ENCODE measurements at places on chromosomes 4 and X.
A peak's percentile ranks its signal among the peaks of the same experiment; 100 is the strongest.

GRCh38 chrX:155221351-155221750 is 5.1 kb downstream of the VBP1 start:
- DNase-seq = no peak

DNA sequence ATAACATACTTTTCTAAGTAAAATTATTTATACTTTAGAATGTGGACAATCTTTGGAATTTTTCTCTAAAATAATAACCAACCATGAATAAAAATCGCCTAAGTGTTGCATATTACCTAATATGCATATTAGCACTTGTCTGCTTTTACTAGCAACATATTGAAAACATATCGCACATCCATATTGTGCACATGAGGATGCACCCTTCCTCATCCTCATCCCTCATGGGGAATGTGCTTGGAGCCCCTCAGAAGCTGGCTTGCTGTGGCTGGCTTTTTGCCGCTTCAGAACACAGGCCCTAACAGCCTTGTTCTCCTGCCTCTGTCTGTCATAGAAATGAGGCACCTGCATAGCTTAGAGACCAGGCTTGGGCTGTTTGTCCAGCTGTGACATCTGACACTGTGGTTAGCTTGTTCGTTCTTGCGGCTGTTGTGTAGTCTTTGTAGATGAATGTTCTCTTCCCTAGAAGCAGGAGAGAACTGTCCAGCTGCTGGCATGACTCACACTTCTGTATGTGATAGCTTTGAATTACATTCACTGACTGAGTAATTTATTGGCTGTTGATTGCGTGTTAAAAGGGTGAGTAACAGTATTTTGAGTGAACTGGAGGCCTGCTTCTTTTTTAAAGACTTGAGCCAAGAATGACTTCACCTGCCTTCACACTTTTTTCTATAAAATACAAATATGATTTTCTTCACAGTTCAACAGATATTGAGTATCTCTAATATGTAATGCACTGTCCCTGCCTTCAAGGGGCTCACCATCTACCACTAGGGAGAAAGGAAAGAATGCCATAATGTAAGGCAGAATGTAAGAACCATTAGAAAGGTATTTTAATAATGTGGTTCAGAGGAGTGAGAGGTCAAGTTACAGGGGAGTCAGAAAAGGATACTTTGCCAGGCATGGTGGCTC is 81.9 kb downstream of the HMGB2 start:
- DNase-seq = peak; percentile 67

GRCh38 chr4:142329313-142329712 is 516.8 kb downstream of the INPP4B start:
- no peak for DNase-seq

- DNase-seq = no peak
Measured at GRCh38 chrX:8027827-8028226, 100.6 kb upstream of the PNPLA4 start.

DNA sequence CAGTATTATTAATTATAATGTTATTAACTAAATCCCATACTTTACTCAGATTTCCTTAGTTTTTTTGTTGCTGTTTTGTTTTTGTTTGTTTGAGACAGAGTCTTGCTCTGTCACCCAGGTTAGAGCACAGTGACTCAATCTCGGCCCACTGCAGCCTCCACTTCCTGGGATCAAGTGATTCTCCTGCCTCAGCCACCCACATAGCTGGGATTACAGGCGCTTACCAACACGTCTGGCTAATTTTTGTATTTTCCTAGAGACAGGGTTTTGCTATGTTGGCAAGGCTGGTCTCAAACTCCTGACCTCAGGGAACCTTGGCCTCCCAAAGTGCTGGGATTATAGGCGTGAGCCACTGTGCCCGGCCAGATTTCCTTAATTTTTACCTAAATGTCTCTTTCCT is 72.2 kb downstream of the ANAPC4 start:
- DNase-seq = no peak
